Thymus (tissue), 14 donors: ENCODE measurements at places on chromosomes 1 and 21. TPM values are rescaled to one million over a fixed set of nuclear protein-coding genes. Genes with fewer than 3 reads are reported as not detected.
A peak's percentile ranks its signal among the peaks of the same experiment; 100 is the strongest.

DNA sequence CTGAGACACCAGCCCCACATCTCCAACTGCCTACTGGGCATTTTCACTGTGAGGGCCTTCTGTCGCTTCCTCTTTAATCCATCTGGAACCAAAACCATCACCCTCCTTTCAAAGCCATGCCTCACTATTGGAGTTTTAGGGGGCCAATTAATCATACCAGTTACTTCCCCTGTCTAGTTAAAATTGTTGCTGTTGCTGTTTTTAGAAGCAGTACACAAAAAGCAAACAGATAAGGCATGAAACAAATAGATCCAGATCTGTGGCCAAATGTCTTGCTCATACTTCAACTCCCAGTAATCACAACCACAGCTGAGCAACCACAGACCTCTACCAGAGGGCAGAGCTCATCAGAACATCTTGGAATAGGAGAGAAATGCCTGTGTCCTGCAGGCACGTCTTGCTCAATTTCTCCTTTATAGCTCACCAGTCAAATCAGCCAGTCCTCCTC lies 133.8 kb upstream of the C1orf105 start:
- DNase-seq, result no peak
- H3K4me3 ChIP-seq, result no peak overlapping the region
- no peaks in the 10 kb centered on the region for H3K4me1 ChIP-seq
- H3K36me3 ChIP-seq, result no peaks in the 10 kb centered on the region
- H3K27me3 ChIP-seq, result no peaks in the 10 kb centered on the region

- H3K4me1 ChIP-seq, result peaks cover 15% of the 10 kb centered on the region
- no peaks in the 10 kb centered on the region for H3K27me3 ChIP-seq
- H3K36me3 ChIP-seq, result no peaks in the 10 kb centered on the region
- H3K4me3 ChIP-seq, result peak overlapping the region; percentile 60
- DNase-seq, result no peak
Observed at GRCh38 chr1:66331658-66332547, 202.1 kb upstream of the SGIP1 start.

The GJA5 gene
- 1.9 TPM for total RNA-seq

The GJA9 gene
- total RNA-seq, result 0.05 TPM

DNA sequence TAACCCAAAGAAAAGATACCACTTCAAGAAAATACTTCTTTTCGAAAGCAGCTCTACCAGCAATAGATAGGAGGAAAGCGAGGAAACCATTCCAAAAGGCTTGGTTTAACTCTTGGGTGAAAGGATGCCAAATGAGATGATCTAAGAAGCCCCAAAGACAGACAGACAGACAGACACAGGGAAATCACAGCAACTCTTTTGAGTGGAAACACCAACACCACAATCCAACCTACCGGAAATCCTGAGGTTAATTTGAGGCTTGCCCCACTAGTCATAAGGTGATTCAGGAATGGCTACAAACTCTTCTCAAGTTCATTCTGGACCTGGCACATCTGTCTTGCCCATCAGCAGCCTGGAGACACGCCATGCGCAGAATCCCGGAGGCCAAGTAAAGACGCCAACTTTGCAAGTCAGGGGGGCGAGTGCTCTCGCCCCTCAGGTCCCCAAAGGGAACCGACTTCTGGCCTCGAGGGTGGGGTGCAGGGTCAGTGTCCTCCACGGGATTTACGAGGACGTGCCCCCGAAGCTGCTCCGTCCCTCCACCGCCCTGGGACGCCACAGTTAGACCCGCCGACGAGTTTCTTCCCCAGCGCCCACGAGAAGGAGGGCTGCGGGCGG lies 778 bp downstream of the EVI5 start:
- H3K27ac ChIP-seq, result peak overlapping the region; percentile 53
- H3K27me3 ChIP-seq, result peaks cover 17% of the 10 kb centered on the region
- DNase-seq, result peak; percentile 4
- H3K36me3 ChIP-seq, result no peaks in the 10 kb centered on the region
- peak overlapping the region; percentile 57 for H3K4me3 ChIP-seq

The FLG2 gene
- total RNA-seq, result 0.05 TPM

DNA sequence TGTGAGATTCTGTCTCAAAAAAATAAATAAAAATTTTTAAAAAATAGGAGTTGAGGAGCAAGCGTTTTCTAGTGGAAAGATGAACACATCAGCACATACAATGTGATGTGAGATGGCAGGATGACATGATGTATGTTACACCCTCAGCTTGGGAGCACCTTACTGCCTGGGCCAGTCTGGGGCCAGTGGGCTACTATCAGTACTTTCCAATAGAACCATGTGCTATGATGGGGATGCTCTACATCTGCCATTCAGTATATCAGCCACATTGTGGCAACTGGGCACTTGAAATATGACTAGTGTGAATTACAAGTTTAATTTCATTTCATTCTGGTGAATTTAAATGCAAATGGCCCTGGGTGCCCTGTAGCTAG lies 156.0 kb downstream of the PGBD5 start:
- H3K4me1 ChIP-seq, result peaks cover 54% of the 10 kb centered on the region
- no peaks in the 10 kb centered on the region for H3K27me3 ChIP-seq
- H3K4me3 ChIP-seq, result no peak overlapping the region

The FOXD3 gene
- total RNA-seq, result 0.05 TPM

DNA sequence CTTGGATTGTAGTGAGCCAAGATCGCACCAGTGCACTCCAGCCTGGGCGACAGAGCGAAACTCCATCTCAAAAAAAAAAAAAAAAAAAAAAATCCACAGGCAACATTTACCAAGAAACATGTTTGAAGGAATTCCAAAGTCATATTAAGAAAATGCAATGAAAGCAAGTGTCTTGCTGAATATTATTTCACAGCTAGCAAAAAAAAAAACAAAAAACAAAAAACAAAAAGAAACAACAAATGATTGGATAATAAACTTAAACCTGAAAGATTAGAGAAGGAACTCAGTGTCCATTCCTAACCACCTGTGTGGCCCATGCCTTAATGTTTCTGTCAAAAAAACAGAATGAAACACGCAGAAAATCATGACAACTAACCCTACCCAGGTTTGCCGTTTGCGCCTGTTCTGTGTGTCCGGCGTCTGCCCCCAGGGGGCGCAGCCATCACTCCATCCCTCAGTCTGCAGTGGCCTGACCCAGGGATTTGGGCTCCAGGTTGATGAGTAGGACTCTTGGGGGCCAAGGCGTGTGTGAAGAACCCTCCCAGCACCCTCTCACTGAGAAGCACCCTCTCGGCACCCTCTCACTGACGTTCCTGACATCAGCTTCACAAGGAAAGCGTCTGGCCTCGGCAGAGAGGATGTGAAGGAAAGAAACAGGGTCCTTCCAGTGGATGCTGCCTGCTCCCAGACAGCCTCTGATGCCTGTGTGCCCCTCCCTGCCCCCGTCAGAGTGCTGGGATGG lies 19.2 kb upstream of the PTTG1IP start:
- H3K27me3 ChIP-seq, result no peaks in the 10 kb centered on the region
- peaks cover 65% of the 10 kb centered on the region for H3K36me3 ChIP-seq
- H3K4me3 ChIP-seq, result no peak overlapping the region
- H3K27ac ChIP-seq, result no peak overlapping the region

GRCh38 chr1:98077691-98078090 lies 156.9 kb upstream of the DPYD start:
- H3K27ac ChIP-seq, result no peak overlapping the region
- H3K4me3 ChIP-seq, result no peak overlapping the region
- DNase-seq, result no peak
- H3K36me3 ChIP-seq, result no peaks in the 10 kb centered on the region
- H3K4me1 ChIP-seq, result no peaks in the 10 kb centered on the region

GRCh38 chr1:32948390-32948722 lies 16.3 kb downstream of the RNF19B start:
- DNase-seq, result no peak
- no peak overlapping the region for H3K27ac ChIP-seq
- H3K4me3 ChIP-seq, result no peak overlapping the region
- H3K4me1 ChIP-seq, result no peaks in the 10 kb centered on the region
- no peaks in the 10 kb centered on the region for H3K27me3 ChIP-seq

DNA sequence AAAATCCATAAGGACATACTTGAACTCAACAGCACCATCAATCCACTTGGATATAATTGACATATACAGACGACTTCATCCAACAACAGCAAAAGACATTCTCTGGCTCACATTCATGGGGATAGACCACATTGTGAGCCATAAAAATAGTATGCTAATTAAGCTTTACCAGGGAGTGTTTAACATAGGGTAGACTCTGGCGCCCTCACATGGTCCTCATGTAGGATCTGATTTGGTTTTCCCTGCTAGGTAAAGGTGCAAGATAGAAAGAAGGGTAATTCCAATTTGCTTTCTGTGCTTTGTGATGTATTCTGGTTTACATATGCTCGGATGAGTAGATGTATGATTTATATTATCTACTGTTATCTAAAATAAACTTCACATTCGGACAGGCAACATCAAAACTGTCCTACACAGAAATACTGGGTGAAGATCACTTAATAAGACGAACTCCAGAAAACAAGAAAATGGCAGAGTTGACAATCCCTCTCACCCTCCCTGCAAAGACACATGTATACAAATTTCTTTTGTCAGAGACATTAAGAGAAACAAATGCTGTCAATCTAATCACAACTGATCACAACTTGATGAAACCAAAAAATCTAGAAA lies 27.7 kb downstream of the CR1L start:
- peaks cover 40% of the 10 kb centered on the region for H3K27me3 ChIP-seq
- peaks cover 3% of the 10 kb centered on the region for H3K4me1 ChIP-seq
- H3K36me3 ChIP-seq, result no peaks in the 10 kb centered on the region
- DNase-seq, result peak; percentile 18
- no peak overlapping the region for H3K4me3 ChIP-seq

The CHD1L gene
- 40.2 TPM for total RNA-seq

DNA sequence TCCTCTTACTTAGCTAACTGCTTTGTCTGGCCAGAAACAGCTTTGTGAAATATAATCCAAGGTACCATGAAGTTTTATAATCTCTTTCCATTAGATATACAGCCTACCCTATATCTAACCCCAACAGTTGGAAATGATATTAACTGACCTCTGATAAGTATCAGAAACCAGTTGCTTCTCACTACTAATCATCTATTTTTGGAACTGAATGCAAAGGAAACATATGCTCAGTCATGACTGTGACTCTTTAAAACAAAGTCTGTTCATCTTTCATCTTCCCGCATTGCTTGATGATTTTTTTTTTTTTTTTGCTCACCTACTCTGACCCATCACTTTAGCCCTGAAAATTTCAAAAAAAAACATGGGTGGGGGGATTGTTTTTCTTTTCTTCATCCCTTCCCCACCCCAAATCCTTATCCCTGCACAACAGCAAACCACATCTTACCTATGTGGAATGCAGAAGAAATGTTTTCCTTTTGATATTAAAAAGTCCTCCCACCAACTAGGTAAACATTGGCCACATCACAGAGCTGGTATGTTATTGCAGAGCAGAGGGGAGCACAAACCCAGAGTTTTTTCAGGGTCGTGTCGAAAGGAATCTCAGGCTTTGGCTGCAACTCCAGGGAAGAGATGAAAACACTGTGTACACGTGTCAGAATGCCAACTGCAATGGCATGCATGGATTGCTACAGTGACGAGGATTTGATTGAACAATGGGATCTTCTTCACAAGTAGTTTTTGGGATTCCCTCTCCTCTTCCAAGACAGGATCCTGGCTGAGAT lies 137.3 kb downstream of the SLC30A10 start:
- no peaks in the 10 kb centered on the region for H3K4me1 ChIP-seq
- no peak overlapping the region for H3K4me3 ChIP-seq
- H3K36me3 ChIP-seq, result no peaks in the 10 kb centered on the region
- H3K27me3 ChIP-seq, result no peaks in the 10 kb centered on the region

GRCh38 chr1:108563808-108564207 lies 3.9 kb downstream of the EEIG2 start:
- no peak overlapping the region for H3K27ac ChIP-seq
- no peaks in the 10 kb centered on the region for H3K27me3 ChIP-seq
- no peak for DNase-seq
- peaks cover 17% of the 10 kb centered on the region for H3K4me1 ChIP-seq
- no peaks in the 10 kb centered on the region for H3K36me3 ChIP-seq

DNA sequence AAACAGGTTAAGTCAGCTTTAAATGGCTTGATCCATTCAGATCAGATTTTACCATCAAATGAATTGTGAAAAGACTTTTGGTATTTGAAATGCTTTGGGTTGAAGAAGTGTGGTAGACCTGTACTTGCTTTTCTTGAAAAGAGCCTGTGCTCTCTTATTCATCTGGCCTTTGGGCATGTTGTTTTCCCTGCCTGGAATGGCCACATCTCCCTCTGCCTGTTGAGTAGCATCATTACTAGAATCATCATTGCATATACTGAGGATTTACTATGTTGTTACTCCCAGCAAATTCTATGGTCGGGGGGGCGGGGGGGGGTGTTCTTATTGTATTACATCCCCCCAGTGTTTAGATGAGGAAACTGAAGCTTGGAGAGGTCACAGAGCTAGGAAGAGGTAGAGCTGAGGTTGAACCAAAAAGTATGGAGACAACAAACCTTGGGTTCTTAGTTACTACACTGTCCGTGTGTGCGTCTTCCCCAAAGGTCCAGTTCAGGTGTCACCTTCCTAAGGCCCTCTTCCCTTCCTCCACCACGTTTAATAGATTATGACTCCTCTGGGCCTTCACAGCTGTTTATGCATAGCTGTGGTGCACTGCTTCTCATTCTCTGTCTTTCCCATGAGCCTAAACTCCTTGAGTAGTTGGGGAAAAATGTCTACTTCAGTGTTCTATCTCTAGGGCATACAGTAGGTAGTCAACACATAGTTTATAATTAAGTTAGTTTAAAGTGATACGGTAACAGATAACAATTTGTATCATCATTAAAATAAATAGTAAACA lies 246.4 kb upstream of the HOOK1 start:
- H3K4me3 ChIP-seq, result no peak overlapping the region
- no peaks in the 10 kb centered on the region for H3K36me3 ChIP-seq
- H3K27me3 ChIP-seq, result no peaks in the 10 kb centered on the region
- DNase-seq, result no peak
- peaks cover 12% of the 10 kb centered on the region for H3K4me1 ChIP-seq

The SERINC2 gene
- total RNA-seq, result 1.5 TPM

DNA sequence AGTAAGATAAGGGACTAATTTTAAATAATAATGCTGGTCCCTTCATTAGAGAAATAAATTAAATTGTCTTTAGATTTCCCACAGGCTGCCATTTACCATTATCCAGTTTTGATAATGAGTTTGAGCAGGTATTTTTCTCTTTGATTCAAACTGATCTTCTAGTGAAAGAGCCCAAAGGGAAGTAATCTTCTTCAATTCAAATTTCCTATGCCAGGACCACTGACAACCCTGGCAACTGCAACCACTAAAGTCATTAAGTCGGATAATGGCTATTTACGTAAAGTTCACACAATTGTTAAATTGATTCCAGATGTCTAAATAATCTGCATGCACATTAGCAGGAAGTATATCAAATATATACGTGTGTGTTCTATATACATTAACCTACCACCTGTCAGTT lies 399.3 kb downstream of the PTPRC start:
- H3K36me3 ChIP-seq, result no peaks in the 10 kb centered on the region
- H3K4me1 ChIP-seq, result peaks cover 19% of the 10 kb centered on the region
- H3K4me3 ChIP-seq, result no peak overlapping the region
- H3K27me3 ChIP-seq, result no peaks in the 10 kb centered on the region

GRCh38 chr1:87457408-87457807 lies 128.7 kb downstream of the LMO4 start:
- no peaks in the 10 kb centered on the region for H3K27me3 ChIP-seq
- no peaks in the 10 kb centered on the region for H3K36me3 ChIP-seq

DNA sequence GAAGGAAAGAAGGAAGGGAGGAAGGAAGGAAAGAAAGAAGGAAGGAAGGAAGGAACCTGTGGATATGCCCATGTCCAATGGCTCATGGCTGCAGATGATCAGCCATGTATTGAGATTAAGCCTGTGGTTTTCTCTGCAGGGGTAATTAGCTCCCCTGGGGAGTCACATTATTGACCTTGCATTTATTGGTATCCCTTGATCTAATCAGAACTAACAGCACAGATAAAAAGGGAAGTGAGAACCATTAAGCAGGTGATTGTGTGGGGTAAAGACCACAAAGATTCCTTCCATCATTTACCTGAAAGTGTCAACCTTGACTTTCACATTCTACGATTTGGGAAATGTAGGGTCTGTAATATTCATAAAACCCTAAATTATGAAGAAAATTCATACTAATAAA lies 390.7 kb downstream of the BRINP2 start:
- no peaks in the 10 kb centered on the region for H3K36me3 ChIP-seq
- H3K4me1 ChIP-seq, result no peaks in the 10 kb centered on the region
- no peak overlapping the region for H3K27ac ChIP-seq
- H3K4me3 ChIP-seq, result no peak overlapping the region
- DNase-seq, result no peak
